CD8-positive, alpha-beta memory T cell (primary cell): ENCODE measurements at places on chromosomes 16 and 17.
A peak's percentile ranks its signal among the peaks of the same experiment; 100 is the strongest.

GRCh38 chr17:49489348-49489747, 5.7 kb upstream of the NGFR start:
- DNase-seq: no peak

- DNase-seq: no peak
These were observed 156.0 kb upstream of the MAF start for GRCh38 chr16:79756571-79756970.

DNA sequence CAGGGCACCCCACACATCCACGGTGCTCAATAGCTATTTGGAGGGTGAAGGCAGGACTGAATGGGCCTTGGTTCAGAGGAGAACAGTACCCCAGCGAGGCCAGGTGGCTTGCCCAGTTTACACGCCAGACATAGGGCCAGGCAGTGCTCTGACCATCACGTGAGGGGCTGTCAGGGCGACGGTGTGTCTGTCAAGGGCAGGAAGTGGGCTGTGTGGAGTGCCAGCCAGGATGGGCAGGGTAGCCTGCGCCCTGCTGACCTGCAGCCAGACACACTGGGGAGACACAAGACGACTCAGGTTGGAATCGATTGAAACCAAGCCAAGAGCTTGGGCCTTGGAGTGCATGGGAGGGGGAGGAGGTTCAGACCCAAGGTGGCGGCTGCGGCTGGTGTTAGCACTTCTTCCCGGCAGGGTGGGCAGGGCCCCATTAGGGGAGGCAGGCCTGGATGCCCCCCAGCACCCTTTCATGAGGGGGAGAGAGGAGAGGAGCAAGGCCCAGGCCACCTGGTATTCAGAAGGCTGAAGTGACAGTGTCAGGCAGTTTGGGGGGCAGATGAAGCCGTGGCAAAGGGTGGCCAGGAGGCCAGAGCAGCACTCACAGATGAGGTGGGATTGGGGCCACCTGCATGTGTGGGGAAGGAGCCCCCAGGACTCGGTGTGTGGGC, 68.2 kb downstream of the SREBF1 start:
- DNase-seq: no peak

GRCh38 chr17:6457688-6458459, 13.6 kb downstream of the PIMREG start:
- no peak for DNase-seq

- no peak for DNase-seq
These were observed 51.4 kb upstream of the LHX1 start for GRCh38 chr17:36885771-36886377.

DNA sequence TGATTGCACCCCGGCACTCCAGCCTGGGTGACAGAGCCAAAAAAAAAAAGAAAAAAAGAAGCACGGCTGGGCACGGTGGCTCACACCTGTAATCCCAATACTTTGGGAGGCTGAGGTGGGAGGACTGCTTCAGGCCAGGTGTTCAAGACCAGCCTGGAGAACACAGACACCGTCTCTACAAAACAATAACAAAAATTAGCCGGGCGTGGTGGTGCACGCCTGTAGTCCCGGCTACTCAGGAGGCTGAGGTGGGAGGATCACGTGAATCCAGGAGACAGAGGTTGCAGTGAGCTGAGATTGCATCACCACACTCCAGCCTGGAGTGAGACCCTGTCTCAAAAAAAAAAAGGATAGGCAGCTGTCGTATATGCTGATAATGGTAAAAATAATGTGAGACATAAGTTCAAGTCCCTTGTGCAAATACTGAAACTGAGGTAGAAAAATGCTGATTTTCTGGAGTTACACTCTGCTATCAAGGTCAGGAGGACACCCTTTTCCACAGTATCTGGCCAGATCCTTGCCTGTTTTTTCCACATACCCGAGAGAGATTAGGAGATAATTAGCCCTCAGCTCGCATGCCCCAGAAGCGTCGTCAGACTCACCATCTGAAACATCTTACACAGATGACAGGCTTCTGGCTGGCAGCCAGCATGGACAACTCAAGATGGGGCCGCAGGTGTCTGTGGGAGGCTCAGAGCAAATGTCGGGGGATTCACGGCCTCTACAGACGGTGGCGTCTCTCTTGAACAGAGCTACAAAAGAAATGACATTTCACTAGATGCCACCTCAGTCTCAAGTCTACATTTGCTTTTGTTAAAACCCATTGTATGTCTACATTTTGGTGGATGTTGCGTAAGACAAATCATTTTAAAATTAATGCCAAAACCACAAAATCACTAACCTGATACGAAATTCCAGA, 36.8 kb downstream of the WDR45B start:
- DNase-seq: no peak

DNA sequence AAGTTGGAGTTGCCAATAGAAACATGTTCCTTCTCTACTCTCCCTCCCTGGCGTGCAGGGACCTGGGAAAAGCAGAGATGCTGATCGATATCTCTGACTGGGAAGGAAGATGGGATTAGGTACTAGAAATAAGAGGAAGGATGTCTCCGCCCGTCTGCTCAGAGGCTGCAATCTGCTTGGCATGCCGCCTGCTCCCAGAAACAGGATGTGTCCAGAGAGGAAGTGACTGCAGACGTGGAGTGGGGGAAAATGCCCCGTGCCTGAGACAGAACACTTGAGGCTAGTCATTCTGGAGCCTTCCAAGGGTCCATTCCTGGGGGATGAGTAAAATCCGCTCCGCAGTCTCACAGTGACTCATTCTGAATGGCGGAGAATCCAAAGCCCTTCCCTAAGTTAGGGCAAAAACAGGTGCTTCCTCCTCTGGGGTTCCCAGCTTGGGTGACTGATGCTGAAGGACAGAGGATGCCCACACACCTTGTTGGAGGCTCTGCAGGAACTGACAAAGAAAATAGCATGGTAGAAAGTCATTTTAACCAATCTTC, 45.0 kb upstream of the SMURF2 start:
- no peak for DNase-seq

DNA sequence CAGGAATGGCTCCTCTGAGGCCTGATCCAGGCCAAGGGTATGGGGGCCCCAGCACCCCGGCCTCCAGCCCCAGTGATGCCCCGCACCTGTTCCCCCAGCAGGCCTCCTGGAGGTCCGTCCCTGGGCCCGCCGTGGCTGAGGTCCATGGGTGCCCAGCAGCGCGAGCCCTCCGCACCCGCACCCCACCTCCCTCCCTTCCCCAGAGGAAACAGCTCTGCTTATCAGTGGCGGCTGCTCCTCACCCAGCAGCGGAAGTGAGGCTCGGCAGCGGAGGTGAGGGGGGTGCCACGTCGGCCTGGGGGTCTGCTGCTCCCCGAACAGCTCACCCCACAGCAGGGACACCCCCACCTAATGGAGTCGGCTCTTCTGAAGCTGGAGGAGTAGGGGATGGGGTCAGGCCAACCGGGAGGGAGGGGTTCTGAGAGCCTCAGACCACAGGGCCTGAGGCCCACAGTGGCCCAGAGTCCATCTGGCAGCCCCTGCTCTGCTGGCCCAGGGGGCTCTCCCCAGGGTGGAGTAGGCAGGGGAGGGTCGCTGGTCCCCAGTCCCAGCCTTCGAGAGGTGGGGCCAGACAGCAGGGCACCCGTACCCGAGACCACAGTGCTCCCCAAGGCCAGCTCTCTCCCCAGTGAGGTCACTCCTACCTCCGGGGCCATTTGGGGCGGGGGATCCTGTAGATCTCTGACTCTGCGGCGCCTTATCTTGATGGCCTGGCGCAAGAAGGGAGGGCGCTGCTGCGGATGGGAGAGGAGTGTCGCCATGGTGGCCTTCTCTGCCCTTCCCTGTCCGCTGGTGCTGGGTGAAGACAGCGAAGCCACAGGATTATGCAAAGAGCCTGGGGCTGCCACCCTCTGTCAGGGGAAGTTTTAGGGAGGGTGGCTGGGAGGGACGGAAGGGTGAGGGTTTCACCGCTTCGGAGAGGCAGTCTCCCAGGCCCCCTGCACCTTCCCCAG, at the start of gene UNC13D:
Gene UNC13D, minus strand, starts transcription at position 828 of the 953 bp plus-strand sequence. Its CDS starts 67 bp downstream, at position 761.
- DNase-seq: peak; percentile 55

DNA sequence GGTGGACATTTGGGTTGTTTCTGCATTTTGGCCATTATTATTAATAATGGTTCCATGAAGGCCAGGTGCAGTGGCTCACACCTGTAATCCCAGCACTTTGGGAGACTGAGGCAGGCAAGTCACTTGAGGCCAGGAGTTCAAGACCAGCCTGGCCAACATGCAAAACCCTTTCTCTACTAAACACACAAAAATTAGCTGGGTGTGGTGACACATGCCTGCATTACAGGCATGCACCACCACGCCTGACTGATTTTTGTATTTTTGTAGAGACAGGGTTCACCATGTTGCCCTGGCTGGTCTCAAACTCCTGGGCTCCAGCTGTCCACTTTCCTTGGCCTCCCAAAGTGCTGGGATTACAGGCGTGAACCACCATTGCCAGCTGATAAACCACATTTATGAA, 58.5 kb downstream of the TNFRSF13B start:
- DNase-seq: no peak

GRCh38 chr16:79994418-79994817, 393.9 kb upstream of the MAF start:
- DNase-seq: no peak

- DNase-seq: peak; percentile 66
These were observed 36.1 kb downstream of the GINS2 start for GRCh38 chr16:85652431-85653221.

DNA sequence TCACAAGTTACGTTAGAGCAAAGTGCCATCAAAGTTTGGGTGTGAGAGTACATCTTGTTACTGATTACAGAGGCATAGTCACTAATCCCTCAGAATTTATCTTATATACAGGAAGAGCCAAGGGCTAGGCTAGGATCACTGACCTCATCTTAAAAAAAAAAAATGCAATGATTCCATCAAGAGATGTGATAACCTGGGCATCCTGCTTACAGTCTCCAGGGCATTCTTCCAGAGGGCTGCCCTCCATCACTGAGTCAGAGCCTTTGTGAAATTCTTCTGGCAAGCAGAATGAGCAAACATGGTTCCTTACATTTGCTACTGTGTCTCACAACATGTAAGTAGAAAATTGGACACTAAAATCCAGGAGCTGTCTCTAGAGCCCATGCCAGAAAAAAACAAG, 410.6 kb downstream of the ZFHX3 start:
- no peak for DNase-seq

- no peak for DNase-seq
These were observed 99.0 kb downstream of the CACNG1 start for GRCh38 chr17:67143318-67143717.

- DNase-seq: no peak
These were observed 28.6 kb upstream of the ITGA3 start for GRCh38 chr17:50027172-50027880.

GRCh38 chr17:43210576-43210975, 1.1 kb upstream of the TMEM106A start:
- no peak for DNase-seq

- DNase-seq: no peak
These were observed 49.3 kb upstream of the ETV4 start for GRCh38 chr17:43595466-43595865.

DNA sequence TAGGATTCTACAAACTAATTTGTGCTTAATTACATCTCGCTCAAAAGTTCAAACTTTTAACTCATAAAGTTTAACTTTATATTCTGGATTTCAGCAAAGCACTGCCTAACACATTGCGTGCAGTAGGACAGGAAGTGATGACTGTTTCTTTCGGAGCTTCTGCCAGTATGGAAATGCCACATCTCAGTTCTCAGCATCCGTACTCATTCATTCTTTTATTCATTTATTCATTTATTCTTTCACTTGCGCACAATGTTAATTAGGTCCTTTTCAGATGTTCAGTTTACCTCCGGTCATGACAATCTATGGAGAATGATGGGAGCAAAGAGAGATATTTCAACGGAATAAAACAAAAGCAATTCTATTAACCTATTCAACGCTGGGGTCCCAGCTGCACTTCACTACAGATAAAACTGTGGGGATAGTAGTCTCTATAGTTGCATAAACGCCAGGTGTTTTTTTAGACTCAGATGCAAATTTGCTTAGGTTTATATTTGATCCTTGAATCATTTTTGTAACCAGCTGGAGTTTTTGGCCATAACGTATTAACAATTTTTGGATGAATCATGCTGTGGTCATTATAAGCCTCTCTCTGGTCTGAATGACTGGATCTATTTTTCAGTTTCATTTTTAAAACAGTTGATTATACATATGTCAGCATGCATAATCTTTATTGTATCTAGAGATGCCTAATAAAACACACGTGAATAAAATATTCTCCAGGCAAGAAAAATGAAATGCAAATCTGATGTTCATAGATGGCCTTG, 143.9 kb downstream of the KCNJ2 start:
- DNase-seq: no peak

GRCh38 chr17:79948406-79948944, 87.2 kb downstream of the TBC1D16 start:
- no peak for DNase-seq

DNA sequence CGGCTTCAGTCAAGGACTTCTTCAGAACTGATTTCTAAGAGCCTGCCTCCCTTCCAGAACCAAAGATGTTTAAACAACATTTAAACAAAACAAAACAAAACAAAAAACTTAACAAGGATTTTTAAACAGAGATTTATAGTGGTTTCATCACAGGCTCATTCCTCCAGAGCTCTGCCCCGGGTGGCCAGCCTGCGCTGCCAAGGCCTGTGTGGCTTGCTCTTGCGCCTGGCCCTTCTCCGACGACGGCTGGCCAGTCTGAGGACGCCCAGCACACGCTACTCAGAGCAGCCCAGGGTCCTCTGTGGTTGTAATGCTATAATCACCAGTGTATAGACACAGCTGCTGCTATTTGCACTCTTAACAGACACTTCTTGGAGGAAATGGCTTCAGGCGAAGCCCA, 307.2 kb upstream of the MYOCD start:
- no peak for DNase-seq

- DNase-seq: no peak
These were observed 57.5 kb downstream of the METRNL start for GRCh38 chr17:83136931-83137330.

GRCh38 chr16:23124315-23124714, 24.9 kb downstream of the USP31 start:
- no peak for DNase-seq

- no peak for DNase-seq
These were observed 67.4 kb downstream of the MED13 start for GRCh38 chr17:61997664-61998063.

DNA sequence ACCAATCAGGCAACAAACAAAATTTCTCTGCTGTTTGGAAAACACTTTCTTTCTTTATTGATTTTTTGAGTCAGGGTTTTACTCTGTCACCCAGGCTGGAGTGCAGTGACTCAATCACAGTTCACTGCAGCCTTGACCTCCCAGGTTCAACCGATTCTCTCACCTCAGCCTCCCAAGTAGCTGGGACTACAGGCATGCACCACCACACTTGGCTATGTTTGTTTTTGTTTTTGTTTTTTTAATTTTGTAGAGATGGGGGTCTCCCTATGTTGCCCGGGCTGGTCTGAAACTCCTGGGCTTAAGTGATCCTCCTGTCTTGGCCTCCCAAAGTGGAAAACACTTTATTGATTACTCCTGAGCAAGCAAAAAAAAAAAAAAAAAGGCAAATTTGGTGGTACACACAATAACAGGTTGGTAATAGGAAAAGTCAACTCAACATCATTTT, 276.4 kb downstream of the SOX9 start:
- no peak for DNase-seq
